ENCODE measurements at places on chromosomes 7 and 10. TPM values are rescaled to one million over a fixed set of nuclear protein-coding genes. Genes with fewer than 3 reads are reported as not detected.

GRCh38 chr7:23931633-23932032 is 221.6 kb downstream of the STK31 start:
- no peak for DNase-seq
- no peaks in the 10 kb centered on the region for H3K27me3 ChIP-seq
- H3K4me1 ChIP-seq, result no peaks in the 10 kb centered on the region
- H3K4me3 ChIP-seq, result no peak overlapping the region
- no peaks in the 10 kb centered on the region for H3K36me3 ChIP-seq

GRCh38 chr10:94963901-94964300 is 25.4 kb downstream of the CYP2C9 start:
- no peak overlapping the region for H3K27ac ChIP-seq
- H3K4me3 ChIP-seq, result no peak overlapping the region
- DNase-seq, result no peak
- no peaks in the 10 kb centered on the region for H3K36me3 ChIP-seq

DNA sequence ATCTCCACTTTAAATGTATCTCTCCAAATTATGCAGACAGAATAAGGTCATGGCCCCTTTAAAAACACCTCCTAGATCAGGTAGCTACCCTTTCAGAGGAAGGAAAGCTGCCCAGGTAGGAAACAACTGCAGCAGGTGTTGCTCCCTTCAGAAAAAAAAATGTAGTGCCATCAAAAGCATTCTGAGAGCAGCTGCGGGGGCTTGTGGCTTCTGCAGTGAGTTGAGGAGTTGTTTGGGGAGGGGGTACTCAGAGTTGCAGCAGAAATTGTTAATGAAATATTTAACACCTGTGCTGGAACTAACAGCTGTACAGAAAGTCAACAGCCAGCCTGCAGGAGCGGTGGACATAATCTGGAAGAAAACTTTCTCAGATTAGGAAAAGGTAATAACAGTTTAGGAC is 24.0 kb downstream of the CDHR3 start:
- H3K27me3 ChIP-seq, result no peaks in the 10 kb centered on the region
- H3K36me3 ChIP-seq, result no peaks in the 10 kb centered on the region
- H3K4me1 ChIP-seq, result no peaks in the 10 kb centered on the region
- no peak for DNase-seq
- no peak overlapping the region for H3K27ac ChIP-seq

DNA sequence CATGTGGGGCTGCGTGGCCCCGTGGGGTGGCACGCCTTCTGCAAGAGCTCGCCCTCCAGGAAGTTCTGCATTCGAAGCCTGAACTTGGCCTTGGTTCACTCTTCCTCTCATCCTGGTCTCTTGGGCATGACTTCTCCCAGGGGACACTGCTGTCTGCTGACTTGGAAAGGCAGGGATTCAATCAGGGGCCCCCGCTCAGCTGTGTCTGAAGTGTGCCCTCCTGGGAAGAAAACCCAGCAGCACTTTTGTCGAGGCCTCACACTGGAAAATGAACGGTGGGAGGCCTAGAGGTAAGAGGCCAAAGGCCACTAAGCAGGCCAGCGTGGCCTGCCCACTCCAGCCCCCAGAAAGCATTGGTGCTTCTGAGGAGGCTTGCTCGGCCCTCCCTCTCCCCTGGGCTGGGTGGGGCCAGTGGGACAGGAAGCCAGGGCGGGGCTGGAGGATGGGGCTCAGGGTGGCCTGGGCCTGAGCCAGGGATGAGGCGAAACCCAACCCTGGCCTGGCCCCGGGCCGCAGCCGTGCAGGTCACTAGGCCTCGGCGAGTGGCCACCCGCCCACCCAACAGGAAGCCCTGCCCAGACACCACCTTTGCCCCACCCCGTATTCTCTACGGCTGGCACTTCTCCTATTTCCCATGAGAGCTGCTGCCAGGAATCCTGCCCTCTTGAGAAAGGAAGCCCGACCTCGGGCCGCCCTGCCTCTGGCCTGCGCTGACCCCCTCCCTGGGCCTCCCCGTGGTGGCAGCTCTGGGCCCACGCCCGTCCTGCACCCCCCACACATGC is 81.1 kb downstream of the ZMIZ1 start:
- H3K4me3 ChIP-seq, result no peak overlapping the region
- peak; percentile 95 for DNase-seq
- H3K27me3 ChIP-seq, result no peaks in the 10 kb centered on the region
- peak overlapping the region; percentile 94 for H3K27ac ChIP-seq

DNA sequence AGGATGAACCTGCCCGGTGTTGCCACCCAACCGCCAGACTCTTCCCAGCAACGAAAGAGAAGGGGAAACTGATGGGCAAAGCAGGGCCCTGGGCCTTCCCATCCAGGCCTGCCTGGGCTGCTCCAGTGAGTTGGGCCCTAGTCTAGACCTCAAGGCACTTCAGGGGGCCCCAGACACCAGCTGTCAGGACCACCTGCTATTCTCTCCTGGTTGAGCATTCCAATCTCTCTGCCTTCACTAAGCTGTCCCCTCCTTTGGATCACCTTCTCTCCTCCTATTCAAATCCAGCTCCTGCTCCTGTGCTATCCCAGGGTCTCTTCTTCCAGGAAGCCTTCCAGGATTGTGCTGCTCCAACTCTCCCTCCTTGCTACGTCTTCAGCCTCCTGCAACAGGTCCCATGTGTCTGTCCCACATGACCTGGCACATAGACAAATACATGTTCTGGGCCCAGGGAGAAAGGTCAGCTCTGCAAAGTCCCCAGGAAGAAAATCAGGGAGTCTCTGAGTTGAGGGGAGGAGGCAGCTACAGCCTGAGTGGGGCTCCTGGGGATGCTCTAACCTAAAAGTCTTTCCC is 3.1 kb downstream of the STX1A start:
- no peak overlapping the region for H3K4me3 ChIP-seq
- H3K27ac ChIP-seq, result no peak overlapping the region
- H3K4me1 ChIP-seq, result peaks cover 23% of the 10 kb centered on the region
- DNase-seq, result no peak

GRCh38 chr10:19592276-19592675 is 224.0 kb upstream of the PLXDC2 start:
- no peak overlapping the region for H3K4me3 ChIP-seq
- H3K36me3 ChIP-seq, result no peaks in the 10 kb centered on the region
- no peak for DNase-seq
- H3K27ac ChIP-seq, result no peak overlapping the region
- no peaks in the 10 kb centered on the region for H3K4me1 ChIP-seq
- H3K27me3 ChIP-seq, result no peaks in the 10 kb centered on the region

DNA sequence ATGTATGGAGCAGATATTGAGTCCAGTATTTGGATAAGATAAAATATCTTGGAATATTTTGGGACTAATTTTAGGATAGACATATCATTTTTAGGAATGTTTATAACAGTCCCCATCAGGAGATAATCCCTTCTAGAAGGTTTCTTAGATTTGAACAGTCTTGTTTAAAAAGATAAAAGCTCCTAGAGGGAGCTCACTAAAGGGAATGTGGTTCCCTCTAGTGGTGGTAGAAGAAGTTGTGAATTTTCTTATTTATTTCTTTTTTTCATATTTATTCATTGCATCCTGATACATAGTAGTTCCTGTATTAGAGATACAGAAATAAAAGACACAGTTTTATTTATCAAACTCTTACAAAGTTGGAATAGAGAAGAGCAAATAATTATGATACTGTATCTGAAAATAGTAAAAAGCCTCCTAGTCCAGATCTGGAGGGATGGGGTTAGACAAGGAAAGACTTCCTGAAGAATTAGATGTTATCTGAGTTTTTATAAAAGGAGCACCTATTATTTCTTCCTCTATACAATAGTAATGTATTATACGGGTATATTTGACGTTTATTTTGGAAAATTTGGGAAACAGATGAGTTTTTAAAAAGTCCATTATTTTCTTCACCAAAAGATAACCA is 24.5 kb upstream of the KLF14 start:
- H3K36me3 ChIP-seq, result no peaks in the 10 kb centered on the region
- no peaks in the 10 kb centered on the region for H3K4me1 ChIP-seq
- H3K4me3 ChIP-seq, result no peak overlapping the region

DNA sequence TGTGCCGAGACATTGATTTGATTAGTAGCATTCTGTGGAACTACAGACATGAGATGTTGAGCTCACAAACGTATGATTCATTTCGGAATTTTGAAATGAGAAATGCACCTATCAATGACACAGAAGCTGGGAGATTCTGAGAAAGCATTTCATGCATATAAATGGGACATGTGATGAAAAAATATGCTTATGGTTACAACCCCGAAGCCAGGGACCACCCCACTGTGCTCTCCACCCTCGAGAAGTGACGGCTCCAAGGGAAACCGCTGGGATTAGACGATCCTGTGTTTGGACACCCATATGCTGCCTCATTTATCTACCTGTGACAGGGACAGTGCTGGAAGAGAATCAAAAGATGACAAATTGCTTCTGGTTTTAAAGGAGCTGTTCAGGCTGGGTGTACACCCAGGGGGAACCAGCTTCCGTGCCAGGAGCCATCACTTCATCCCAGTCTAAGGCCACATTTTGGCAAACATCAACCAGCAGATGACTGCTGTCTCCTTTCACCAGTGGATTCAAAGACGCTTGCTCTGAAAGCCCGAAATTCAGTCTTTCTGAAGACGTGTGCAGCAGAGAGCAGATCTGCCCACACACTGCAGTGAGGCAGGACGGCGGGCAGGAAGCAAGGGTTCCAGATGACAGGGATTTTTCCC is 109.9 kb downstream of the ATXN7L1 start:
- no peaks in the 10 kb centered on the region for H3K4me1 ChIP-seq
- no peaks in the 10 kb centered on the region for H3K27me3 ChIP-seq
- no peaks in the 10 kb centered on the region for H3K36me3 ChIP-seq
- no peak overlapping the region for H3K27ac ChIP-seq
- no peak overlapping the region for H3K4me3 ChIP-seq

- peaks cover 6% of the 10 kb centered on the region for H3K4me1 ChIP-seq
- no peak for DNase-seq
- no peak overlapping the region for H3K27ac ChIP-seq
- H3K4me3 ChIP-seq, result no peak overlapping the region
- no peaks in the 10 kb centered on the region for H3K36me3 ChIP-seq
- no peaks in the 10 kb centered on the region for H3K27me3 ChIP-seq
Observed at GRCh38 chr10:58919927-58920654, 256.4 kb upstream of the PHYHIPL start.

DNA sequence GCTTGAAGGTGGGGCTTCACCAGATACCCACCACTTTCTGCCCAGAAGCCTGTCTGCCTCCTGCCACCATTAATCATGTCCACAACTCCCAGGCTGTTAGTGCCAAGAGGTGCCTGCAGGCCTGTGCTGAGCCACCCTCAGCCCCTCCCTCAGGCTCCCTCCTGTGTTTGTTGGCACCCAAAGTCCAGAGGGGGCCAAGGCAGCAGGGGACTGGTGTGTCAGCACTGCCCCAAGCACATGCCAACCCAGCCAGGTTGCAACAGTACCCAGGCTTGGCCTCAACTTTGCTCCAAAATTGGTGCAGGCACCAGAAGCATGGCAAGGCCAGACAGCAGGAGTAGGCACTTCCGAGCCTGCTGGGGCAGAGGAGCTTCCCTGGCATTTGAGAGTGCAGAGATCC is 111.3 kb downstream of the HPSE2 start:
- no peak overlapping the region for H3K4me3 ChIP-seq
- H3K36me3 ChIP-seq, result no peaks in the 10 kb centered on the region
- H3K4me1 ChIP-seq, result no peaks in the 10 kb centered on the region
- H3K27ac ChIP-seq, result no peak overlapping the region

GRCh38 chr7:115471891-115472290 is 550.0 kb downstream of the MDFIC start:
- H3K4me1 ChIP-seq, result no peaks in the 10 kb centered on the region
- DNase-seq, result no peak
- H3K27me3 ChIP-seq, result peaks cover 3% of the 10 kb centered on the region
- H3K36me3 ChIP-seq, result no peaks in the 10 kb centered on the region
- no peak overlapping the region for H3K27ac ChIP-seq

DNA sequence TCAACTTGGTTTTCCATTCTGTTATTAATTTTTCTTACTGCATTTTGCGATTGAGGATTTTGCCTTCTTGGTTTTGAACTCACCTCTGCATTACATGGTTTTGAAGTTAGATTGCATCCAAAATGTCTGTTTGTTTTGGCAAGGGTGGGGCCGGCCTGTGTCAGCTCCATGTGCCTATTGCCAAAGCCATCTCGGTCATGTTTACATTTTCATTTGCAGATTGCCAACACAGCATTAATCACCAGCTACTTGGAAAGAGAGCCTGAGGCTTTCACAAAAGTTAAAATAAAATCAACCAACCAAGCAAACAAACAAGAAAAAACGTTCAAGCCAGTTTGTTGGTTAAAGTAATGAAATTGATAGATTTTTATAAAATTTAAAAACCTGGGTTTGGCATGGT is 695.8 kb downstream of the TYW1 start:
- H3K36me3 ChIP-seq, result no peaks in the 10 kb centered on the region
- no peak overlapping the region for H3K4me3 ChIP-seq
- H3K27ac ChIP-seq, result no peak overlapping the region

GRCh38 chr7:158539711-158540146 is 47.9 kb downstream of the PTPRN2 start:
- H3K27ac ChIP-seq, result no peak overlapping the region
- H3K4me1 ChIP-seq, result peaks cover 4% of the 10 kb centered on the region
- H3K36me3 ChIP-seq, result no peaks in the 10 kb centered on the region
- DNase-seq, result no peak

- no peak overlapping the region for H3K27ac ChIP-seq
- H3K36me3 ChIP-seq, result no peaks in the 10 kb centered on the region
- no peak for DNase-seq
Observed at GRCh38 chr7:20393616-20394015, 62.9 kb downstream of the ITGB8 start.

- no peak overlapping the region for H3K27ac ChIP-seq
- H3K36me3 ChIP-seq, result no peaks in the 10 kb centered on the region
- DNase-seq, result no peak
- no peaks in the 10 kb centered on the region for H3K4me1 ChIP-seq
- H3K4me3 ChIP-seq, result no peak overlapping the region
- no peaks in the 10 kb centered on the region for H3K27me3 ChIP-seq
Observed at GRCh38 chr10:122282253-122282671, 11.2 kb downstream of the BTBD16 start.

DNA sequence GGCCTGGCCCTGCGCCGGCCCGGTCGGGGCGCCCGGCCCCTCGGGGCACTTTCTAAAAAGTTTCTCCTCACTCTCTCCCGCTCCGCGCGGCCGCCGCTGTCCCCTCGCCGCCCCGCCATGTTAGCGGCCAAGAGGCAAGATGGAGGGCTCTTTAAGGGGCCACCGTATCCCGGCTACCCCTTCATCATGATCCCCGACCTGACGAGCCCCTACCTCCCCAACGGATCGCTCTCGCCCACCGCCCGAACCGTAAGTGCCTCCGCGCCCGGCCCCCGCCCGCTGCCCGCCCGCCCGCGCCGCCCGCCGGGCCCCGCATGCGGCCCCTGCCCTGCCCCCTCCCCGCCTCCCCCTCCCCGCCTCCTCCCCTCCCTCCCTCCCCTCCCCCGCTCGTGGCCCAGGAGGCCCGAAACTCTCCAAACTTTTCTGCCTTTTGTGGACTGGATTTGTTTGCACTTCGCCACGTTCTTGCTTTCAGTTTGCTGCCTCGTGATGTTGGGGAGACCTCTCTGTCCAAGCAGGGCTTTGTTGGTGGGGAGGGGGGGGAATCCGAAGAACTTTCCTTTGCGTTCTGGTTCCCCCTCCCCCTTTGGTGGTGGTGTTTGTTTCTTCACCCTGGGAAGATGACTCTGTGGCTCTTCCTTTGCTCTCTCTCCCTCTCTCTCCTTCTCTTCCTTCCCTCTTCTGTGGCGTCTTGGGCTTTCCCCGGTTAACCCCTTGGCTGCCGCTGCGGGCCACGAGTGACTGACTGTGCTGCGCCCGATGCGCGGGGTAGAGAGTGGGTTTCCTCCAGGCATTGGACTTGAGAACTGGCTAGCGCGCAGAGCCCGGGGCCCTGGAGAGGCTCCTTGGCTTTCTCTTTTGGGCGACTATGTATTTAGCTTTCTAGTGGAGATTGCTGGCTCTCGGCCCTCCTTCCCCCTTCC is 1.6 kb downstream of the TCF7L2 start:
- no peaks in the 10 kb centered on the region for H3K27me3 ChIP-seq
- H3K4me1 ChIP-seq, result peaks cover 46% of the 10 kb centered on the region
- DNase-seq, result peak; percentile 78
- no peaks in the 10 kb centered on the region for H3K36me3 ChIP-seq

The C10orf90 gene
- total RNA-seq, result not detected

The ZNF365 gene
- total RNA-seq, result 1.2 TPM

The APBB1IP gene
- 36.8 TPM for total RNA-seq

The CPVL gene
- 49.4 TPM for total RNA-seq

The PAPOLB gene
- total RNA-seq, result 0.24 TPM
